ENCODE measurements at places on chromosomes 16 and 17.
A peak's percentile ranks its signal among the peaks of the same experiment; 100 is the strongest.

DNA sequence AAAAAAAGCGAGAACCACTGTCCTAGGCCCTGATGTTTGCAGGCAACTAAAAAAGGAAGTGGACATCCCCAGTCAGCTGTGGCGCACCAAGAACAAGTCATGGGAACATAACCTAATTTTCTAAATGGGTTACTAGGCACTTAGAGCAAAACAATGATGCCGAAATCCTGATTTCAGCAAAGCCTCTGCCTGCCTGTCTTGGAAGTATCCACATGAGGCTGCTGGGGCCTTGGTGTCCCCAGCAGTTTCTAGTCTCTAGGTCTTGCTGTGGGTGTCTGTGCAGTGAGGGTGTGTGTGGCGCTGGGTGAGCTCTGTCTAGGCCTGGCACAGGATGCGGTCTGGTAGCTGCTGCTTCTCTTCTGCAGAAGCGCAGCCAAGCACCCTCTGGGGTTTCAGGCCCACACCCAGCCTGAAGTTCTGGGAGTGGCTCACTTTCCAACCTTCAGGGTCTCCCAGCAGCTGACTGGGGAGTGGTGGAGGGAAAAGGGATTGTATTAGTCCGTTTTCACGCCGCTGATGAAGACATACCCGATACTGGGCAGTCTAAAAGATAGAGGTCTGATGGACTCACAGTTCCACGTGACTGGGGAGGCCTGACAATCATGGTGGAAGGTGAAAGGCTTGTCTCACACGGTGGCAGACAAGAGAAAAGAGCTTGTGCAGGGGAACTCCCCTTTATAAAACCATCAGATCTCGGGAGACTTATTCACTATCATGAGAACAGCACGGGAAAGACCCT is 21.1 kb downstream of the STH start:
- DNase-seq, result no peak

- DNase-seq, result peak; percentile 95
Observed at GRCh38 chr17:50151937-50152547, 1.6 kb upstream of the PPP1R9B start.

GRCh38 chr17:40707745-40708144 is 4.2 kb upstream of the KRT24 start:
- no peak for DNase-seq

DNA sequence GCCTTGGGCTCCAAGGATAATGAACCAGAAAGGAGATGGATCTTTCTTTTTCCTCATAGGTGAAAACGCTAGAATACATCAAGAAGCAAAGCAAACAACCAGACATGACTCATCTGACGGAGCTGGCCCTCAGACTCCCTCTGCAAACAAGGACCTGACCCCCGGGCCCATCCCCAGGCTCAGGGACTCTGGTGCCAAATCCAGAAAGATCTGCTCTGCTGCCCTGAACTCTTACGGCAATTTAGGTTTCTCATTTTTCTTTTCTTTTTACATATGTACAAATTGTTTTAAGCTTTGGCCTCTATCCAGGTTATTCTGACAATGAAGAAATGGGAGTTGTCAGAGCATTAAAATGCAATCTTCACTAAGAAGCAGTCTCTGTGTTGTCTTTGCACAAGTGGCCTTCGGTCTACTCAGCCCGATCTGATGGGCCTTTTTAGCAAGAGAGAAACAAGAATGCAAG is 17.7 kb downstream of the KNOP1 start:
- no peak for DNase-seq

DNA sequence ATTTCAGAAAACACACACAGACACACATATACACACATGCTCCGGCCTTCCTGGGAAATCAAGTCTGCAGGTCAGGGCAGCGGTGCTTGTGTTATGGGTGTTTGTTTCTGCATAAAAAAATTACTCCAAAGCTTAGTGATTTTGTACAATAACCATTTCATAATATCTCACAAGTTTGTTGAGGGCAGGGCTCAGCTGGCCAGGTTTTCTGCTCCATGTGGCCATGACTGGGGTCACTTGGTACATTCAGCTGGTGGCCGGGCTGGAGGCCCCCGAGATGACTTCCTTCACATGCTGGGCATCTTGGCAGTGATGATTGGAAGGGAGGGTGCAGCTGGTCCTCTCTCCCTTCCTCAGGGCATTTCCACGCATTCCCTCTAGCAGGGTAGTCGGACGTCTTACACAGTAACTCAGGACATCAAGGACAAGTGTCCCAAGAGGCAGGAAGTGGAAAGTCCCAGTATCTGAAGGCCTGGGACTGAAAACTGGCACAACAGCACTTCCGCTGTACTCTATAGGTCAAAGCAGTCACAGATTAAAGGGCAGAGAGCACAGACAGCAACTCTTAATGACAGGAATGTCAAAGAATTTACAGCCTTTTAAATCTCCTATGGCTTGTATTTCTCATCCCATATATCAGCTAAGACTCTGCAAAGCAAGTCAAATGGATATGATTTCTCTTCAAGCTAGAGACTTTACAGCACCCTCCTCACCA is 127.4 kb downstream of the ZNF18 start:
- DNase-seq, result no peak

DNA sequence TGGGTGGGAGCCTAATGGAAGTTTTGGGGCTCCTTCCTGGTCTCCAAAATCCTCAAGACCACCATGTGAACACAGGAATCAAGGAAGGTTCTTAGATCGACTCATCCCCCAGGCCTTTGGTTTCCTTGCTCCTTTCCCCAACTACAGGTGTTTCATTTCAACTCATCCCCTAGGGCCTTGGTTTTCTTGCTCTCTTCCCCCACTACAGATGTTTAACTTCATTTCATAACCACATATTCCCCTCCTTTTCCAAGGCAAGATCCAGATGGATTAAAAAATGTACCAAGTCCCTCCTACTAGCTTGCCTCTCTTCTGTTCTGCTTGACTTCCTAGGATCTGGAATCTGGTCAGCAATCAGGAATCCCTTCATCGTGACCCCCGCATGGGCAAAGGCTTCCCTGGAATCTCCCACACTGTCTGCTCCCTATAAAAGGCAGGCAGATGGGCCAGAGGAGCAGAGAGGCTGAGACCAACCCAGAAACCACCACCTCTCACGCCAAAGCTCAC is at the start of gene CCL11:
Gene CCL11, plus strand, starts transcription at position 457 of the 507 bp plus-strand sequence. CDS start 67 bp downstream, outside the sequence.
- no peak for DNase-seq

DNA sequence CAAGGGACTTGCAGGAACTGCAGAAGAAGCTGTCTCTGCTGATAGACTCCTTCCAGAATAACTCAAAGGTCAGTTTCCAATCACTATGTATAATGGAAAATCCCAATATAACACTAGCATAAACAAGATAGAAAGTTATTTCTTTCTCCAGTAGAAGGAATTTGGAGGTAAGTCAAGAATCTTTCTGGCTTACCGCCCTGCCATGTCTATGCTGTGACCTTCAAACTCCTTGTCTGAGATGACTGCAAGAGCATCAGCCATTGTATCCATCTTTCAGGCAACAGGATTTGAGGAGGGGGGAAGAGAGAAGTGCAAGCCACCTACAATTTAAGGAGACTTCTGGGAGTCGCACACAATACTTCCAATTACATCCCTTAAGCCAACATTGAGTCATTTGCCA is 2.7 kb downstream of the LDAF1 start:
- no peak for DNase-seq

DNA sequence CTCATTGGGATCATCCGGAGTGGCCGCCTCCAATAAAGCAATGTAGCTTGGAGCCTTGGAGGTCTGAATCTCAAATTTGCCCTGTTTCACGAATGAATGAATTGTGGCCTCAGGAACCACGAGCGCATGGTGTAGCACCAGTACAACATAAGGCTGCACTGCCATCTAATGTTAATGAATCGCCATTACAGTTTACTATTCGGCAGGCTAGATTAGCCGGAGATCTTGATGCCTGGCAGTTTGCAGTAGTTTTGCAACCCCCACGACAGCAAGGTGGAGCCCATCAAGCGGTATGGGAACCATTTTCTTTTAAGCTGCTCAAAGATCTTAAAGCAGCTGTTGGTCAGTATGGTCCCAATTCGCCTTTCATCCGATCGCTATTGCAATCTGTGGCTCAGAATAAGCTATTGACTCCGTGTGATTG is 18.8 kb downstream of the ALOX15B start:
- peak; percentile 83 for DNase-seq

DNA sequence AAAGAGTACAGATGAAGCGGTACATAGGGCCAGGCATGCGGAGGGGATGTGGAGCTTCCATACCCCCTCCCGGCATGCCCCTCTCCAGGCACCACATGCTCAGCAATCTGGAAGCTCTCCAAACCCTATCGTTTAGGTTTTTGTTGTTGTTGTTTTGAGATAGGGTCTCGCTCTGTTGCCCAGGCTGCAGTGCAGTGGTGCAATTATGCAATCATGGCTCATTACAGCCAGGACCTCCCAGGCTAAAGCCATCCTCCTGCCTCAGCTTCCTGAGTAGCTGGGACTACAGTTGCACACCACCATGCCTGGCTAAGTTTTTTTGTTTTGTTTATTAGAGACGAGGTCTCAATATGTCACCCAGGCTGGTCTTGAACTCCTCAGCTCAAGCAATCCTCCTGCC is 50.8 kb downstream of the WWOX start:
- no peak for DNase-seq

DNA sequence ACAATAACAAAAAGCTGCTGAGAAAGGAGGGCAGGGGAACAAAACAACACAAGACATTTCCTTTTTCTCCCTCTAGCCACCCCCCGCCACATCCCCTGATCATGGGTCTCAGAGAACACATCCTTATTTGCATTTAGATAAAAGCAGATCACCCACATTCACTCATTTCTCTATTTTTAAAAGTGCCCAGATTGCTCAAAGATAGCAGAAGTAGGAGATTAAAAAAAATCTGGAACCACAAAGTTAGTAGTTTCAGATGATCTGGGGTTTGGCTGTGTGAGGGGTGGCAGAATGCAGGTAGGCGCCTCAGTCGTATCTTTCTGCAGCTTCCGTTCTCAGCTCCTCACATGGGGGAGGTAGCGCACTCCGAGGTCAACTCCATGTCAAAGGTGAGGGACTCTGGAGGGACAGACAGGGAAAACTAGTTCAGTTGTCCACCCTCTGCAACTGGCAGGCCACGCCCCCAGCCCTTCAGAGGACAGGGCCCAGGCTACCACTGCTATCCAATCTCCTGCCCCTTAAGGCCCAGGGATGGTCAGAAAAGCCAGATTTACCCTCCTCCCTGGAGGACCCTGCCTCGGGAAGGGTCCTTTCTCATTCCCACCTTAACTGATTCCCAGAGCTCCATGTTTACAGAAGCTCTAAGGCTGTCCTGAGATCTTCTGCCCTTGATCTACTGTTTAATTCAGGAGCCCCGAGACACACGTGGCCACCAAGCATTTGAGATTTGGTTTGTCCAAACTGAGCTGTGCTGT is 27.3 kb downstream of the STAT5A start:
- DNase-seq, result no peak

DNA sequence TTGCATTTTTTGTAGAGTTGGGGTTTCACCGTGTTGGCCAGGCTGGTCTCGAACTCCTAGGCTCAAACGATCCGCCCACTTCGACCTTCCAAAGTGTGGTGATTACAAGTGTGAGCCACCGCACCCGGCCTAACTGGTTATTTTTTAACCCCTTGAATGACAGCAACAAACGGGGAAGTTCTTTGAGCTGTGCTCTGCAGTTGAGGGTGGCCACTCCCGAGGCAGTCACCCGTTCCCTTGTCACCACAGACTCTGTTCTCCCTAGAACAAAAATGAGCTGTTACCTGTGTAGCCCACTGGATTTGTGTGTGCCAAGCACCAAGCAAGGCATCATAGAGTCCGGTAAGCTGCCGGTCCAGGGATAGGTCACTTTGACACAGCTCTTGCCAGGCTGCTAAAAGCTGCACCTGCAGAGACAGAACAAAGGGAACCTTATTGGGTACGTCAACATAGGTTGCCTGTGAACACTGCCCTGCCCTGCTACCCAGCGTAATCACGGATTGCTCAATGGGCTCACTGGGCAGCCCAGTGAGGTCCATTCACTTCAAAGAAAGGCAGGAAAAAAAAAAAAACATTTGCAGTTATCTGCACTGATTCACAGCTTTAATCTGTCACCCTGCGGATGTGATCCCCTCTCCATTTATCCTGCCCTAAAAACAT is 19.6 kb downstream of the COG7 start:
- no peak for DNase-seq

- peak; percentile 22 for DNase-seq
Observed at GRCh38 chr17:78484271-78485246, 92.6 kb downstream of the DNAH17 start.

GRCh38 chr16:84314373-84314772 is 19.7 kb downstream of the WFDC1 start:
- DNase-seq, result no peak

DNA sequence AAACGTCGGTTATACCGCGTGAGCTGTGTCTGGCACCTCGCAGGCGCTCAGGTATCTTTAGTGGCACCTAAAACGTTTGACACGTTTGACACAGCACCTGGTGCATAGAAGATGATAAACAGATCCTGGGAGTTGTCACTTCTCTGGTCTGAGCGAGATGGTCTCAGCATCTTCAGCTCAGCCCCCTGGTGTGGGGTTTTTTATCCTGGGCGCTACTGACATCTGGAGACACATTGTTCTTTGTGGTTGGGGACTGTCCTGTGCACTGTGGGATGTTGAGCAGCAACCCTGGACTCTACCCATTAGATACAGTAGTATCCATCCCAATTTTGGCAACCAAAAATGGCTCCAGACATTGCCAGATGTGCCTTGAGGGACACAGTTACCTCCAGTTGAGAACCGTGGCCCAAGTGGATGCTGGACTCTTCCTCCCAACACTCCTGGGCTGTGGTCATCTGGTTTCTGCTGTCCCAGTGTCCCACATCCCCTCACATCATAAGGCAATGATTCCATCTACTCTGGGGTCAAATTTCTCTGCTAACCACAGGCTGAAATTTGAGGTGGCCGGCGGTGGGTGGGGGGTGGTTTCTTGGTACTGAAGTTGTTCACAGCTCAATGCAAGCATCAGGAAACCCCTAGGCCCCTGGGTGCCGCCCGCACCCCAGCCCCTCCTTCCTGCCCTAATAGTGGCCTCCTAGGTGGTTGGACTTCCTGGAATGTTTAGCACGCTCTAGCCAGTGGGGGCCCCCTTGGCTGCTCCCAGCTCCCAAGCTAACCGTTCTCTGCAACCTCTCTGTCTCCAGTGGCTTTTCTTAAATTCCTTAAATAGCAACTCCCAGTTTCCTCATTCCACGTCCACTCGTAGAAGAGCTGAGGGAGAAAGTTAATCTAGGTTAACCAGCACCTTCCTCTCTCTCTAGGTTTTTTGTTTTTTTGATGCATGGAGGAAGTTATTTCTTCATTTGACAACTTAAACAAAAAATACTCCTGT is 124.8 kb downstream of the ABCC1 start:
- no peak for DNase-seq

- DNase-seq, result no peak
Observed at GRCh38 chr16:84260766-84261554, 21.1 kb upstream of the KCNG4 start.

- no peak for DNase-seq
Observed at GRCh38 chr17:63984236-63984635, 11.5 kb upstream of the SCN4A start.
